AML-193 (cell line): ENCODE measurements at places on chromosomes 6 and 20.

DNA sequence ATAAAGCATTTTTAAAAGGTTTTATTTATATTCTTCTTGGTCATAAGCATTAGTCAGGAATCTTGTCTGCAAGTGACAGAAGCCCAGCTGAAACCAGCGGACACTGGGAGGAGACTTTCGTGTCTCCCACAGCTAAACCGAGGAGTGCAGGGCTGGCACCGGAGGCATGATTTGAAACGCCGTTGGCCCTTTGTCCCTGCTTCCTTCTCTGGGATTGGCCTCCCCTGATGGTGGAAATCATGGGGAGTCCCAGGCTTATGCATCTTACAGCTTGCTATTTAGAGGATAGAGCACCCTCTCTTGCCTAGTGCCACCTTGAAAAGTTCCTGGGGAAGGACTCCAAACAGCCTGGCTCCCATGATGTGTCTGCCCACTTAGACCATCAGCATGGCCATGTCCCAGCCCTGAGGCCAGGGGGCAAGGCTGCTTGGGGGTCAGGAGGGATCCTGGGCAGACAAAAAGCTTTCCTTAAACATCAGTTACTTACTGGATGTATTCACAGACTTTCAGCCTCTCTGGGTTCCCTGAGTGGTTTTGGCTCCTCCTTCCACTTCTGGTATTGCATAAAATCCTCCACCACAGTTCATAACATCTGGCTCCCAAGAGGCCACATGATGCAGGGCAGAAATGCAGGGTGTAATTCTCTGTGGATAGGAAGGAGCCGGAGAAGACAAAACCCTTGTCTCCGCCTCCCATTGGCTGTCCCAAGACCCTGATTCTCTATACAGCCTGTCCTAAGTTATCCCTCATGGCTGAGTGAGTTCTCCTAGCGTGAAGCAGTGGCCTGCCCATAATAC, 49.3 kb upstream of the INSM1 start:
- peak; percentile 80 for DNase-seq

GRCh38 chr6:11270030-11271027, 37.9 kb upstream of the NEDD9 start:
- no peak for DNase-seq

DNA sequence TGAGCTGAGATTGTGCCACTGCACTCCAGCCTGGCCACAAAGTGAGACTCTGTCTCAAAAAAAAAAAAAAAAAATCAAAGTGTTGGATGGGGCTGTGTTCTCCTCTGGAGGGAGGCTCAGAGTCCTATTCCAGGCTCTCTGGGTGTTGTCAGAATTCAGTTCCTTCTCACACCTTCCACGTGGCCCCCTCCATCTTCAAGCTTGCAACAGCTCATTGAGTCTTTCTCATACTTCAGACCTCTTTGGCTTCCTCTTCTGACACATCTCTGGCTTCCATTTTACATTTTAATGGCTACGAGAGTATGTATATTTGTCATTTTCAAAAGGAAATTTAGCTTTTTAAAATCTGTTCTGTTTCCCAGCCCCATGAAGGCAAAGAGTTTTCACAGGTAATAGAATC, 85.8 kb downstream of the RNF144B start:
- DNase-seq, result no peak

DNA sequence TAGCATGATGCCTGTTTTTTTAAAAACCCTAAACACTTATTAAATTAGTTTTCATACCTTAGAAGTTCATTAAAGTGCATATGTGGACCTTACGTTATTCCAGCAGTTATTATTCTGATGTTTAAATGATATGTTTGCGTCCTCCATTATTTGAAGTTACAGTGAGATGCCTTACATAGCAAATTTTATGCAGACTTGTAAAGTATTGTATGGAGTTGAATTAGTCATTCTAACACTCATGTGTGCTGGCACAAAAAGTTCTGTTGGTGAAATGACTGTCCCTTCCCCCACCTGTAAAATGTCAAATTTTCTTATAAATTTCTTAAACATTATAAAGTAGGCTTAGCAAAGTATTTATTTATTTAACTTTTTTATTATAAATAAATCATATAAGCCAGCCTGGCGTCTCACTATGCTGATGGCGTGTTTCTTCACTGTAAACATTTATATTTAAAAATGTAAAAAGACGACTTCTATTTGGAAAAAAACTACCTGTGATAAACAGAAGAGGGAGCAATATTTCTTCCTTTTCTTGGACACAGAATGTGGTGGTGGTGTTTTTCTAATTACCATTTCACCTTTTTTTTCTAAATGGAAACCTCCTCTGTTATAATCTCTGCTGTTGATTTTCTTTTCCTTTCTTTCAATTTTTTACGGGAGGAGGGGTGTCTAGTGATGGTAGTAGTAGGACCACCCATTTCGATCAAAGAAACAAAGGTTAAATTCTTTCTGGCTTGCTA, 155.4 kb downstream of the RFPL4B start:
- DNase-seq, result peak; percentile 3

DNA sequence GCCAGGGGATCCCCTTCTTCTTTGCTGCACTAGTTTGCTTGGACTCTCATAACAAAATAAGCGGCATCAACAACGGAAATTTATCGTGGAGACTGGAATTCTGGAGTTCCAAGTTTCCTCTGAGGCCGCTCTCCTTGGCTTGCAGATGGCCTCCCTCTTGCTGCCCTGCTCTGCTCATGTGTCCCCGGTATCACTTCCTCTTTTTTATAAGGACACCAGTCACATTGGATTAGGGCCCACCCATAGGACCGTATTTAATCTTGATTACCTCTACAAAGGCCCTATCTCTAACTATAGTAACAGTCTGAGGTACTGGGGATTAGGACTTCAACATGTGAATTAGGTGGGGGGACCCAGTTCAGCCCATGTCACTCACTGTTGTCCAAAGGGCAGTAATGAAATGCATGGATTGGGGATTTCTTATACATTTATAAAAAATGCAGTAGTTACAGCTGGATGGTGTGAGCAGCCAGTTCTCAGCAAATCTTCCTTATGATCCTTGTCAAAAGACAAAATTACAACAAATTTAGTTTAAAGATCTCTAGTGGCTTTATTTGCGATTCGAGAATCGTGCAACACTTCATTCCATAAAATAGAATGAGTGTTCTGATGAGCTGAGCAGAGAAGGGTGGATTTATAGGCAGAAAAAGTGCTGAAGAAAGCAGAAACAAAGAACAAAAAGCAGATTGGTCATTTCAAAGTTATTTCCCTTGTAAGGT, 59.3 kb upstream of the AKAP12 start:
- DNase-seq, result no peak

GRCh38 chr6:38671885-38672467, 31.0 kb downstream of the GLO1 start:
- peak; percentile 74 for DNase-seq

DNA sequence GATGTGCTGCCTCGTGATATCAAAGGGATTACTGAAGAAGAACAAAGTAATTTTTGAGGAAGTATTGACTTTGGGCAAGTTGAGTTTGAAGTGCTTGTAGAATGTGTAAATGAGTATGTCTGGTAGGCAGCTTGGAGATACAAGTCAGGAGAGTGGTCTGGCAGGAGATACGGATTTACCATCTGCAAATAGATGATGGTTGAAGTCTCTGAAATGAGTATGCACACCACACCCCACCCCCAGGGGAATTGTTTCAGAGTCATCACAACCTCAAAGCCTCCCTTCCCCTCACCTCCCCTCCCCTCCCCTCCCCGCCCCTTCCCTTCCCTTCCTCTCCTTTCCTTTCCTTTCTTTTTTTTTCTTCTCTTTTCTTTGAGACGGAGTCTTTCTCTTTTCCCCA, 16.4 kb upstream of the MCUR1 start:
- DNase-seq, result no peak

GRCh38 chr6:167420177-167420576, 95.3 kb downstream of the TTLL2 start:
- DNase-seq, result no peak

DNA sequence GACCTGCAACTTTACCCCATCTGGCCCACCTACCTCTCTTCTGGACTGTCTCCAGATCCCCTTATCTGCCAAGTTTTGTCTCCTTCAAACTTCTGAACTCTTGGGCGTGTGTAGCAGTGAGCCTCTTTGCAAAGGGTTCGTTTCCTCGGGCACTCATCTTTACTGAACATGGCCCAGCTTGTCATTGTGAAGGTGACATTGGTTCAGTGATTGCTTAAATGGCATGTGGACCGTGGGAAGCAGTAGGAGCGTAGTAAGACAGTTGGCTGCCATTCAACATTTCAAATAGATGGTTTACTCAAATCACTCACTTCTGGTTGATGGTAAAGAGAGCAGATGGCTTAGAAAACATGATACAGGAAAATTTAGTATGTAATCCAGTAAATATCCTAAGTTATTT, 34.8 kb upstream of the KIF25 start:
- DNase-seq, result no peak
